ENCODE measurements at places on chromosomes 5 and 9.

DNA sequence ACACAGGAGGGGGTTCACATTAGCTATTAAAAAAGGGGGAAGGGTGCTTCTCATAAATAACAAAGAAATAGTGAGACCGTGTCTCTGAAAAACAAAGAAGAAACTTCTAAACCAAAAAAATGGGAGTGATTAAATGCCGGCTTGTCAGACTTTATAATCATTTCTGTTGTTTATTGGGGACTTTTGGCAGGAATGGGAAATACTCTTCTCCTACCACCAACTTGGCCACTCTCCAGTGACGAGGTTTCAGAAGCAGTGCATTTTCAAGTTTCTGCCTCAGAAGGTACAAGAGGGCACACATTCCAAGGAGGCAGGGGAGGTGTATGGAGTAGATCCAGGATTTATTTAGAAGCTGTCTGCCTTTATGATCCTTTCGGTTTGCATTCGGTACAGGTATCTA, 46.2 kb downstream of the LIX1 start:
- DNase-seq = no peak

DNA sequence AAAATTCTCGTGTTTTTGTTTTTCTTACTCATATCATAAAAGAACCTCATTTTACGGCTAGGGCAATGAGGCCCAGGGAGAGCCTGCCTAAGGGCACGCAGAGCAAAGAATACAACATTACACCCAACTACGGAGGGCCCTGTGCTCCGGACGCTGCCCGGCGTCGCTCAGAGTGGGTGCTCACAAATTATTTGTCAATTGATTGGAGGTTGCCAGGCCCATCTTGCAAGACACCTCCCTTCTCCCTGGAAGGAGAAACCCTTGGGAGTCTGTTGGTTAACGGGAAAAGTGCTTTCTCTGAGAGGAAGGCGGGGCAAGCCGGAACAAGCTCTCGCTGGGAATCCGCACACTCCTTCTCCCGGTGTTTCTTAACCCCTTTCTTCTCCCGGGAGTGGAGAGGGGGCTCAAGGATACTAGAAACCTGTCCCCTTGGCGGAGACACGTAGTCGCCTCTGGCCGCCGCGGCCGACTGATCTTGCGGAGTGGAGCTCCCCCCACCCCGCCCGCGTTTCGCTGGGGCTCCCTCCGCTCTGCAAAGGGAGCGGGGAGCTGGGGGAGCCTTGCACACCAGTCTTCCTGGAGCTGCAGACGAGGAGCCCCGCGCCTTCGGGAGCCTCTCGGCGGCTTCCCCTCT, 599.3 kb upstream of the SGCD start:
- DNase-seq = no peak

DNA sequence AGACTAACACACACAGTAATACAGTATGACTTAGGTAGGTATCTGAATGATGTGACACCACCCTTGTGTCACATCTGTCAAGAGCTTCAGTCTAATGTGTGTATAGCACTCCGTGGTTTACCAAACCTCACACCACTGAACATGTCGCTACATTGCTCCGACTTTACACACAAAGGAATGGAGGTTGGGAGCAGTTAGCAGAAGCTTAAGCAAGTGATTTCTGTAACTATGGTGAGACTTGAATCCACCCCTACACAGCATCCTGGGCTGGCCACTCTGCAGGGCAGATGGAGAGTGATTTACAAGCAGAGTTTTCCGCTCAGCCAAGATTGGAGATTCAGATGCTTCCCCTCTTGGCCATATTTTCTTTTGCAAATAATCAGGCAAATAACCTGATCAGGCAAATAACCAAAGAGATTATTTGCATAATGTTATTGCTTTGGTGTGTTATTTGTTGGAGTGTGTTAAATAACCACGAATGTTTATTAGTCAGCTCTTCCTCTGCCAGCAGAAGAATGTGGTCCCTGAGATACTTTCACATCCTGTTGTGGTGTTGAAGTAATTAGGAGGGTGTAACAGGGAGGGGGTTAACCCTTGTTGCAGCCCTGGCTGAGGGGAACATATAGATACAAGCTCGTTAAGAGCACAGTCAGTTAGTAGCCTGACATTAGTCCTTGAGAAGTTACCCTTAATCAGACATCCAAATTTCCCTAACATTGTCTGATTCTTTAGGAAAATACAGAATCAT, 92.8 kb downstream of the SNX18 start:
- DNase-seq = peak; percentile 37

- peak; percentile 39 for DNase-seq
Observed at GRCh38 chr5:34012791-34013190, 4.9 kb upstream of the AMACR start.

DNA sequence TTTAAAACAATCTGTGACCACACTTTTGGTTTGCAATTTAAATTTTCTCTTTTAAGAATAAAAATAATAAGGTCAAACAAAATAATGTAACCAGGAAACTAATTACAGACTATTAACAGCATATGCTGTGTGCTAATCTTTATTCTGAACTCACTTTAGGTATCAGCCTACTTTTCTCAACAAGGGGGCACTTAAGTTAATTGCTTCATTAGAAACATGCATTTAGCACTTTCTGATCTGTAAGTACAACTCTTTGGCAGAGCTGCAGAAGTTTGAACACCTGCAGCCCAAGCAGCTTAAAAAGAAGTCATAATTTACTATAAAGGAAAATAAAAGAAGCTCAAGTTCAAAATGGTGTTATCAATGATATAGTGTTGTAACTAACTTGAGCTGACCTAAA, 21.7 kb downstream of the XRCC4 start:
- no peak for DNase-seq

DNA sequence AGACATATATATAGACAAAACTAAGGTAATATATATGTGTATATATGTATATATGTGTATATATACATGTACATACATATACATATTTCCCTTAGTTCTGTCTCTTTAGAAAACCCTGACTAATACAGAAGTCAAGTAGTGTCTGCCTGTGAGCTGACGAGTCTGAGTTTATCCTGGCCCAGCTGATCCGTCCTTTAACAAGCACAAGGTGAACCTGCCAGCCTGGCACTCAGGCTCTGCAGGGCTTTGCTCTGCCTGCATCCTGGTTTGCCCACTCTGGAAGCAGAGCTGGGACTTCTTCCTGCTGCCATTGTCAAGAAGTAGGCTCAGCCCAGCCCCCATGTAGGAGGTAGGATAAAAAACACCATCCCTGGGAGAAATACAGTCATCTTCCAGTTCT, 388.0 kb downstream of the ICE1 start:
- no peak for DNase-seq

DNA sequence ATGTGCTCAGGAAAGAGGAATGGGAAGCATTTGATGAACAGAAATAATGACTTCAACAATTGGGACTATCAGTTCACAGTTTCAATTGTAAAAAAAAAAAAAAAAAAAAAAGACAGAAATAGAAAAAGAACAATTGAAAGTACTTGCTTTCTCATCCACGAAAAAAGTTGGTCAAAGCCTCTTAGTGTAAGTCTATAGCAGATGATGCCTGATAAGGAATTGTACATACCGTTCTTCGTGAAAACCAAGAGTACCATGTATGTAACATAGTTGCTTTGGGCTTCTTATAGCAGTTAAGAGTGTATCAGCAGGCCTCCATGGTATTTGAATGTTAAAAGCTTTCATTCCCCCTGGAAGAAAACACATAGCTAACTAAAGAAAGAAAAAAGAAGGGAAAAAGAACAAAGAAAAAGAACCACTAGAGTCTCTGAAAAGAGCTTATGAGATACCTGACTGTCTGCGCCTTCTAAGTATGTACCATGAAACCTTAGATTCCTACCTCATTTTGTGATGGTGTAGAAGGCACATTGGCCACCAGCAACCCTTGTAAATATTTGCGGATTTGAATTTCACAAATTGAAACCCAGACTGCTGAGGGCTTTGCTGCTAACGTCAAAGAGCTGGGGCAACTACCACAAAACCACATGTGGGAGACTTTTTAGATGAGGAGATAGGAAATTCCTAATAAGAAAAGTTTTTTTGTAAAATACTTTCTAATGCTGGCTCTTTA, 75.2 kb downstream of the TMC1 start:
- DNase-seq = no peak

DNA sequence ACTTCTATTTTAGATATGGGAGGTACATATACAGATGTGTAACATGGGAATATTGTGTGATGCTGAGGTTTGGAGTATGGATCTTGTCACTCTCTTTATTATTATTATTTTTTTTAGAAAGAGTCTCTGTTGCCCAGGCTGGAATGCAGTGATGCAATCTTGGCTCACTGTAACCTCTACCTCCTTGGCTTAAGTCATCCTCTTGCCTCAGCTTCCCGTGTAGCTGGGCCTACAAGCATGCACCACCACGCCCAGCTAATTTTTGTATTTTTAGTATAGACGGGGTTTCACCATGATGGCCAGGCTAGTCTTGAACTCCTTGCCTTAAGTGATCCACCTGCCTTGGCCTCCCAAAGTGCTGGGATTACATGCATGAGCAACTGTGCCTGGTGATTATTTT, 138.4 kb upstream of the SLC28A3 start:
- no peak for DNase-seq

GRCh38 chr5:61572959-61573358, 240.9 kb downstream of the ZSWIM6 start:
- no peak for DNase-seq

- DNase-seq = no peak
Observed at GRCh38 chr9:109799141-109799540, 19.1 kb downstream of the PALM2AKAP2 start.

DNA sequence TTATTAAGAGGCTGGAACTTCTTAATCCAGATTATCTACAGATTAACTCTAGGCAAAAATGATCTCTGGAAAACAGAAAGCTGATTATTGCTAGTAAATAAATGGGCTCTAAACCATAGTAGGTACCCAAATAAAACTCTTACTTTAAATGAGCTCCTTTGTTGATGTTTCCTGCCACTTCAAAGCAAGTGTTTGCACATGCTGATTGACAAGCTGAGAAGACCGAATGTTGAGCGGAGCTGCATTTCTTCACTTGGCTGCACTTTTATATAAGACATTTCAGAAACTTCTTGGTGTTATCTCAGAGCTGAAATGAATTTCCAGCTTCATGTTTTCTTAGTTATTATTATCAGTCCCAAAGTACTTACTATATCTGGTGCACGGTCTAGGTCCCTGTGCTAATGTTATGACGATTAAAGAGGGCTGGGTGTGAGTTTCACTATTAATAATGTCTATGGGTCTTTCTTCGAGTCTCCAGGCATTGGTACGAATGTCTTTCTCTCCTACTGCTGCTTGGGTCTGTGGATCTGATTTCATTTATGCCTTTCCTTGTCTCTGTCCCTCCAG, 58.6 kb upstream of the CTXN3 start:
- no peak for DNase-seq

DNA sequence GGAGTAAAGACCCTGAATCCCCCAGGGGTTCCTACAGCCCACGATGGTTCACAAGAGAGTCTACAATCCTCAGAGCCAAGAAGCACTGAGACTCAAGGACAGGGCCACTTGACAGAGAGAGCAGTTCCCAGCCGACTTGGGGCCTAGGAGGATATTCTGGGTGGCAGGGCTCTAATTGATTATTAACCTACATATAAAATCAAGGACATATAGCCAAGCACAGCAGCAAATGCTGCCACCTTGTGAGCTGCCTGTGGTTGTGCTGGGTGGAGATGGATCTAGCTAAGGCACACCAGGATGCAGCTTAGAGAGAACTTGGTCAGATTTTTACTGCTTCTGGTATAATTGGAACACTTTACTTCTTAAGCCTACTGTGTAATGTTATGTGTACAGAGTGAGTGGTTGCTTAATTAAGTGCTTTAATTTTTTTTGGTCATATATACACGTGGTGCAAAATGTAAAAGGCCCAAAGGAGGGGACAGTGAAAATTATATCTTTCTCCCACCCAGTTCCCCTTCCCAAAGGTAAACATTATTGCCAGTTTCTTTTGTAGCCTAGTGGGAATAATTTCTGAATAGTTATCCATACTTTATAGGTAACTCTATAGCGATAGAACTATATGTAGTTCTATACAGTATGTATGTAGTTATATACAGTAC, 78.8 kb downstream of the F2RL2 start:
- DNase-seq = no peak

DNA sequence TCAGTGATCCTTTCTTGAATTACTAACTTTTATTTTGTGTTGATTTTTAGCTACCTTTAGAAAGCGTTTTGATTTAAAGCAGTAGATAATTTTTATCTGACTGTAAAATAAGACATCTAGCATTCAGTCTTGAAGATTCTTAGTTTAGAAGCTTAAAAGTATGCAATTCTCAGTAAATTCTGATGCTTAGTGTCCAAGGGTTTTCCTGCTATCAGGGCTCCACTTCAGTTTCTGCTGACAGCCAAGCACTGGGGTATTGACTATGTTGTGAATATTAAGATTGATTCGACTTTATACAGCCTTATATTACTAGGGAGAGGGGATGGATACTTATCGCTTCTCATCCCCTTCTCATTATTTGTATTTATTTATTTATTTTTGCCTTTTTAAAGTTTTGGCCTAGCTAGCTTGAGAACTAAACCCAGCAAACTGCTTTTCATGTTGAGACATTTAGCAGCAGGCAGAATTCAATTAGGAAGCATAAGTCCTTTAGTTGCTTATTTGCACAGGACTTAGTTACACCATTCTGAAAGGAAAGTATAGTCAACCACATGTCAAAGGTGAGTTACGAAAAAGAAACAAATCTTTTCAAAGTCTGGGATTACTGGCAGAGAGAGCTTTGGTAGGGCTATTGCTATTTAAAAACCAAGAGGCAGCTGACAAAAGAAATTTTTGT, 2.9 kb downstream of the PBX3 start:
- DNase-seq = peak; percentile 49

DNA sequence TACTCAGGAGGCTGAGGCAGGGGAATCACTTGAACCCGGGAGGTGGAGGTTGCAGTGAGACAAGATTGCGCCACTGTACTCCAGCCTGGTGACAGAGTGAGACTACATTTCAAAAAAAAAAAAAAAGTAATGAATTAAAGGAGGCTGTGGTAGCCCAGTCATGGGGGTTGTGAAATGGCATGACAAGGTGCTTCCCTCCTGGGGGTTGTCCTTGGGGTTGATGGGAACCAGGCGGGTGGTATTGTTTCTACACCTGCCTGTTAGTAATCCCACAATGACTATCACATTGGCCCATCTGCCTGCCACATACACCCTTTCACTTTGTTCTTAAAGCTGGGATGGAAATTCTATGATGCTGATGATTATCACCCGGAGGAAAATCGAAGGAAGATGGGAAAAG, 5.6 kb downstream of the IDNK start:
- DNase-seq = no peak

- DNase-seq = peak; percentile 11
Observed at GRCh38 chr9:18437315-18438201, 36.4 kb upstream of the ADAMTSL1 start.

- peak; percentile 22 for DNase-seq
Observed at GRCh38 chr9:4196886-4197285, 103.0 kb downstream of the GLIS3 start.

- peak; percentile 15 for DNase-seq
Observed at GRCh38 chr5:71582945-71583584, 4.1 kb upstream of the MCCC2 start.

GRCh38 chr9:137666955-137667670, 48.3 kb downstream of the EHMT1 start:
- DNase-seq = no peak

GRCh38 chr5:180206993-180207392, 2.0 kb downstream of the RASGEF1C start:
- DNase-seq = no peak

Measured in fibroblast of gingiva (primary cell).